Amniotic stem cell (primary cell): ENCODE measurements at places on chromosomes 4 and X.

- DNase-seq = no peak
These were observed 1471.8 kb downstream of the PCDH7 start for GRCh38 chr4:32191961-32192360.

GRCh38 chrX:10101269-10101668, 55.5 kb upstream of the CLCN4 start:
- no peak for DNase-seq

DNA sequence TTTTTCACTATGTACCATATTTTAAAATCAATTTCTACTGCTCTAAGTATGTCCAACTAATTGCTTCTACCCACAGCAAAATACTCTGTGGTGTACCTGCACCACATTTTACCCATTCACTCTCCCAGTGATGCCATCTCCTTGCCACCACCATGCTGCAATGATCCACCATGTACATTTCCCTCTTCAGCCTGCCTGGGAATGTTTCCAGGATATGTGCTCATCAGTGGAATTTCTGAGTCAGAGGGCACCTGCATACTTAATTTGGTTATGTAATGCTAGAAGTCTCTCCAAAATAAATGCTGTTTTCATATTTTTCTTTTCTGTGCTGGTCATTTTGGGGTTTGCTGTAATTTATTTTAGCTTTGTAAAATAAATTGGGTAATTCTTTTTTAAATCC, 33.2 kb upstream of the OCIAD2 start:
- DNase-seq = peak; percentile 8

DNA sequence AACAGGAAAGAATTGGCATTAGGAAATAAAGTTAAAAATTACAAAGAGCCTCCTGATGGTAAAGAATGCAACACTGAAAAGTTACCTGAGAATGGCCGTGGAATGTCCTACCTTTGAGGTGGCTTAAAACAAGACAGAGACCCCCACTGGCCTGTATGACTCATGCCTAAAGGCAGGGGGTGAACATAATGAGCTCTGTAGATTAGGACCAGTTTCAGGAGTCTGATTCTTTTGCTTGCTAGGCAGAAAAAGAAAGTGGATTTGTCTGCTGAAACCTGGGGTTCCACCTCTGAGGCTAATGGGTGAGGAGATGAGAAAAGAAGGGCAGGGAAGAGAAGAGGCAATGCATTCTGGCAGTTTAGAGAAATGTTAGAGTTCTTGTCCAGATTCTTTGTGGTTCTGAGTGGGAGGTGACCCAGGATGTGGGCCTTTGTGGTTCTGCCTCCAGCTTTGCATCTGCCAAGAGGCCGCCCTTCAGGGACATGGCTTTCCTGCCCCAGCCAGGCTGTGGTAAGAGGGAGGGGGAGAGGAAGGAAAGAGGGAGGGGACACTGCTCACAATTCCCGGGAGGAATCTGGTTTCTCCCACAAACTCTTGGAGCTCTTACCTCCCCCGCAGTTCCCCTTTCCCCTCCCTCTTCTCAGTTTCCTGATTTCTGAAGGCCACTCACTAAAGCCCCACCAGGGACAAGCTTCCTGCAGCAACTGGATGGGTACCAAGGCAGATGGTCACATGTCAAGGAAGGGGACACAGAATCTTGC, 109.6 kb downstream of the EFNB1 start:
- no peak for DNase-seq

DNA sequence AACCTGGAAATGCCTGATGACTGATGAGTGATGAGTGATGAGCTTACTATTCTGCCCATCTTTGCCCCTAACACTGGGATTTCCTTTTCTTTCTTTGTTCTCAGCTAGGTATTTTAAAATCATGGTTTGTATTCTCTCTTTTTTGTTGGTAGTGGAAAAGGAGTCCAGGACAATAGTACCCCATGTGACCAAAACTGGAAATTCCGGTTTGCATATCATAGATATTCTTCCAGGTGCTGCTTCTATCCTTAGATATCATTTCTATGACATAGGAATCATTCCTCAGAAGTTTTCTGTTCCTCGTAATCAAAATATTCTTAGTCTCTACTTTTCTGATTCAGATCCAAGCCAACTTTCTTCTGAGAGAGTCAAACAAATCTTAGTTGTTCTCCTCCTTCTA, 320.5 kb upstream of the TET2 start:
- DNase-seq = no peak

DNA sequence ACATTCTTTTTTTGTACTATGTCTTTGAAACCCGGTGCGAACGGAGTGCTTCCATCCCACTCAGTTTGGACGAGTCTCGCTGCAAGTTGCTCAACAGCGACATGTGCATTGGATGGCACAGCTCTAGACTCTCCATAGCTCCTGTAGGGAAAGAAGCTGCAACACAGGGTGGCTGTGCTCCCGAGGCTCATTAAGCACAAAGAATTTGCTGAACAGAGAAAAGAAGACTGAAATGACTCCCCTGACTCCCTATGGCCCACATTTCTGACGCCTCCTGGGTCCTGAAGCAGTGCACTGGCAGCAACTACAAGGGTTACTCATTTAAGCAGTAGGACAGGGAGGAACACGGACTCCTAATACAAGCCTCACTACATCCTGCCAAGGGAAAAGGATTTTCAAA, 127.4 kb downstream of the SH3RF1 start:
- DNase-seq = no peak

DNA sequence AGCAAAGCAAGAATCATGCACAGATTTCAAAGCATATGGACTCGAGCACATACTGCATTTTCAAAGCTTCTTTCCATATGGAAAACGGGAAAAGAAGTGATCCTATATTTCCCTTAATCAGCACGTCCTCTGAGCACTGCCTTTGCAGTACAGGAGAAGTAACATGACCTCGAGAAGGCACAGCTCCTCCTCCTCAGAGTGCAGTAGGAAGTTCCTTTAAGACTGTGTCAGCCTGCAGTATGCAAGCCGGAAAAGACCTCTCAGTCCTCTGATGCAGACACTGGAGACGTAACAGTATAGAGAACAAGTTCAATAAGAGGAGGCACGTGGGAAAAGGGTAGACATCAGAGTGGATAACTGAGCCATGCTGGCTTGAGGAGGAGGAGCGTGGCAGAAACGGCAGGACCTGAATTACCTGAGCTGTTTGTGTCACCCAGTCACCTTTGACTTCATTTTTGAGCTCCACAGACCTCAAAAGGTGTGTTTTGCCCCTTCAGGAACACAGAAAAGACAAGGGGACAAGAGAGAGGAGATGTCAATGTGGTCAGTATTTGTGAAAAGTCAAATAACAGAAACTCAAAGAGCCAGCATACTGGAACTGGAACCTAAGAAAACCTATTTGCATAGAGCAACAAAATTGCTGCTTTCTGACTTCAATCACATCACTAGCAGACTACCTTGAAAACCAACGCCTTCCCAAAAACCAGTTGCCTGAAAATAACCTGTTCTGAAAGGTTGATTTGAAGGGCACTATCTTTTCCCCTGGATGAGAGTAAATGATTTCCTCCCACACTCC, 20.8 kb downstream of the IRF2 start:
- DNase-seq = peak; percentile 85

- no peak for DNase-seq
These were observed 344.9 kb downstream of the BCOR start for GRCh38 chrX:39752815-39753214.

GRCh38 chr4:6396696-6397236, 75.6 kb downstream of the PPP2R2C start:
- DNase-seq = no peak

DNA sequence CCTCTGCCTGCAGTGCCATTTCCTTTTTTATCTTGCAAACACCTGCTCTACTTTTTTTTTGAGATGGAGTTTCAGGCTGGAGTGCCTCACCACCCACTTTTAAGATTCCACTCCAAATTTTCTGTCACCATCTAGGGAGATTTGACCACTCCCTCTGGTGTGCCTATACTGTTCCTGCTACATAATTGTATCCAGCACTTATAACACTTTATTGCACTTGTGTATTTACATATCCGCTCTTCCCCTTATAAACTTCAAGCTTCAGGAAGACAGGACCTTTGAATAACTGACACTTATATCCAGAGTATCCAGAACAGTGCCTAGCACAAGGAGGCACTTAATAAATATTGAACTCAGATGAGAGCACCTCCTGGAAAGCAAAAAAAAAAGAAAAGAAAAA, 6.2 kb upstream of the CENPI start:
- DNase-seq = no peak

DNA sequence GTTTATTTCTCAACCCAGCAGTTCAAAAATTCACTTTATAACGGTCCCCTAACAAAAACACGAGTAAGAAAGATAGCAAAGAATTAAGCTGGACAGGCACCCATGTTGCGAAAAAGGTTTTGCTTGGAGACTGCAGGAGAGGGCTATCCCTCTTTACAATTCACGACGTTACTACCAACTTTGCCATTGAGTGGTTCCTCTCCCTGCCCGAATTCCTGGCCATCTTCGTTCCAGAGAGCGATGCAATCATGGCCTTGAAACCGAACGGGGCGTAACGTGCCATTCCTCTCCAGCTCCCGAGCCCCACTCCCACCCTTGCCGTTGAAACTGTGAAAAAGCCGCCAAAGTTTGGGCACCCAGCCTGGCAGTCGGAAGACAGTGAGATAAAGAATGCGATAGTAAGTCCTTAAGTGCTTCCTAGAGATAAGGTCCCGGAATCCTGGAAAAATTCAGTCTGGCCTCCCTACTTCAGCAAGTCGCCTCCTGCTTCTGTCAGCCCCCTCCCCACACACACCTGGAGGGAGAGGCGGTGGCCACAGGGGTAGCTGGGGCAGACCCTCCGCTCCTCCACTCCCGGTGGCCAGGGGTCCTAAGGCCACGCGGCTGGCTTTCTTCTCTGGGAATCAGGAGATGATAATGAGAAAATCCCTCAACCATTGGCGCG, 65.2 kb downstream of the FBXO8 start:
- no peak for DNase-seq

- DNase-seq = no peak
These were observed 56.2 kb downstream of the CLDN22 start for GRCh38 chr4:183263787-183264386.

DNA sequence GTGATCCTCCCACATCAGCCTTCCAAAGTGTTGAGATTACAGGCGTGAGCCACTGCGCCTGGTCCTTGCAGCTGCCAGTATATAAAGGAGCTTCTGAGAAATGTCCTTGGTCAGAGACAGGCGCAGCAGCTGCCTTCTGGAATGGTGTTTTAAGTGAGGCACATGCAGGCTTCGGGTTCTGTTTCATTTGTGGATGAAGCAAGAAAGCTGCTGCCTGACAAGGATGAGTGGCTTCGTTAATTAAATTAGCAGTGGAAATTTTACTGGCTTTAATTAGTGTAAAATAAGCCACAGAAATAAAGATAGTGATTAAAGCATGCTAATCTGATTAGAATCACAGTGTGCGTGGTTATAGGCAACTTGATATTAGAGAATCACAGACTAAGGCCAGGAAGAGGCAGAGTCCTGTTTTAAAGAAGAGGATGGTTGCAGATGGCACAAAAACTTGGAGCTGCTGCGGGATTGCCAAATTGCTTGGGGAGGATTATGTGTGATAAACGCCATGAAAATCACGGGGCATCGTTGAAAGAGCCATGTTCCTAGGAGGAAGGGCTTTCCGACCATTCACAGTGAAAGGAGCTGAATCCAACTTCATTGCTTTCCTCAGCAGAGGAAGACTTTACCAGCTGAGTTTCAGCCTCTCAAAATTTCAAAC, 348.4 kb upstream of the FAT1 start:
- no peak for DNase-seq

GRCh38 chr4:71162386-71162785, 168.9 kb downstream of the DCK start:
- no peak for DNase-seq

DNA sequence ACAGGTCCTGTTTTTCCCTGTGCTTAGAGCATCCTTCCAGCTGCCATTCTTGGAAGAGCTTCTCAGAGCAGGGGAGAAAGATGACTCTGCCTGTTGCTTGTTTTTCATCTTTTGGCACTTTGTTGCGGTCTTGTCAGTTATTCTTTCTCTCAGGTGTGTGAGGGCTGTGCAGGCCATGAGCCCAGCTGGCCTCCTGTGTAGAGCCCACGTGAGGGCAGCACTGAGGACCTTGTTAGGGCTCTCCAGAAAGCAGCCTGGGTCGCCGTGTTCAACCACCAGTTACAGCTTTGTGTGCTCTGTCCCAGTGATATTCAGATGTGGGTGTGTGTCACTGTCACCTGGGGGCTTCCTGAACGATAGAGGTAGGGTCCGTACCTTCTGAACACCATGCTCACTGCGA, 52.8 kb downstream of the NOP14 start:
- no peak for DNase-seq

GRCh38 chr4:92344216-92344615, 40.5 kb downstream of the GRID2 start:
- DNase-seq = no peak

DNA sequence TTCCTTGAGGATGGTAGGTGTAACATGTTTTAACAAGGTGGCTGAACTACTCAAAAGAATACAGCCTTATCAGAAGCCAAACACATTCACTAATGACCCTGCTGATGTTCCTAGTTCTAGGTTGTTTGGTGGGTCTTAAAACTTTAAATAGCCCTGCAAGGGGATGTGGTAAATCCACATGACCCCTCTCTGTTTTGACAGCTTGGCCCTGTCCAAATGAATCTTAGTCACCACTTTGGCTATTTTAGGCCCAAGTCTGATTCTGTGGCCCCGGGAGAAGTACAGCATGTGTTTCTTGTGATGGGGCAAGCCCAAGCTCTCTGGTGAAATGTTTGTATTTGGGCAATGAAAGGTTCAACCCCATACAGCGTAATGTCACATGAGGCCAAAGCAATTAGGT, 54.5 kb upstream of the GPR34 start:
- no peak for DNase-seq

- DNase-seq = no peak
These were observed 2342.1 kb downstream of the PCDH7 start for GRCh38 chr4:33062155-33062806.

GRCh38 chr4:54539500-54540029, 118.2 kb upstream of the KIT start:
- DNase-seq = peak; percentile 55

DNA sequence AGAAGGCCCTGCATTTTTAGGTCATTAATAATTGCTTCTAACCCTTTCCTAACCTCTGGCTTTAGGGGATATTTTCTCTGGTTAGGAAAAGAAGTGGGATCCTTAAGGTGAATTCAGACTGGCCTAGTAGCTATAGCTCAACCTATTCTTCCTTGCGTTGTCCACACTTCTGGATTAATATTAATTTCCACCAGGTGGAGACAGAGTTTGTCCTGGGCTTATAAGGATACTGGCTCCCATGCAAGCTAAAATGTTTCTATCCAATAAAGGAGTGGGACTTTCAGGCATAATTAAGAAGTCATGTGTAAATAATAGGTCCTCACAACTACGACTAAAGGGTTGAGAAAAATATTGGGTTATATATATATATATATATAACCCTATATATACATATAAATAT, 860.0 kb upstream of the POU3F4 start:
- DNase-seq = no peak

DNA sequence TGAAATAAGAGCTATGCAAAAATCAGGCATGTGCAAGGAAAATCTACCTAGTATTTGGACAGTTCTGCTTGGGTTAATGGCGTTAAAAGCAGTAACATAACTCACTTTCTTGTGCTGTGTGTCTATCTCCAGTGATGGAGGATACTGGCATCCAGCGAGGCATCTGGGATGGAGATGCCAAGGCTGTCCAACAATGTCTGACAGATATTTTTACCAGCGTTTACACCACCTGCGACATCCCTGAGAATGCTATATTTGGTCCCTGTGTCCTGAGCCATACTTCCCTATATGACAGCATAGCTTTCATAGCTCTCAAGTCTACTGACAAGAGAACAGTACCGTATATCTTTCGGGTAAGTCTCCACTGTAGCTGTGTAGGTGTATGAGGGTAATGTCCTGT, 2.6 kb downstream of the PRDM8 start:
- DNase-seq = no peak
